ENCODE measurements at places on chromosomes 1 and 21.
A peak's percentile ranks its signal among the peaks of the same experiment; 100 is the strongest.

GRCh38 chr1:212814537-212815334, 23.0 kb downstream of the TATDN3 start:
- no peak for DNase-seq

DNA sequence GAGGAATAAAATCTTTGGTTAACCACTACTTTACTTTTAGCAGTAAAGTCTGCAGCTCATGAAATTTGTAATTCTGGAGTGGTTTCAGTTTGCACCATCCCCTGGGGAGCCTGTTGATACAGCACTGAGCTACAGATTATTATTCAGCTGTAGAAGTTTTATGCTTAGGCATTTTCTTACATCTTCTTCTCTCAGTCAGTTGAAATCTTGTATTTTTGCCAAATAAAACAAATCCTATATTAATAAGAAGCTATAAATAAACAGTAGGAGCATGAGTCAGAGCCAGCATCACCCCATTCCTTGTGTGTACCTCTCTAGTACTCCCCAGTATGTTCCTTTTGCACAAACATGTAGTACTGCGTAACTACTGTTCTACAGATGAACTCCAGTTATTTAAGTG, 118.9 kb downstream of the ATF6 start:
- DNase-seq: no peak

GRCh38 chr1:93958726-93959100, 49.5 kb upstream of the GCLM start:
- no peak for DNase-seq

DNA sequence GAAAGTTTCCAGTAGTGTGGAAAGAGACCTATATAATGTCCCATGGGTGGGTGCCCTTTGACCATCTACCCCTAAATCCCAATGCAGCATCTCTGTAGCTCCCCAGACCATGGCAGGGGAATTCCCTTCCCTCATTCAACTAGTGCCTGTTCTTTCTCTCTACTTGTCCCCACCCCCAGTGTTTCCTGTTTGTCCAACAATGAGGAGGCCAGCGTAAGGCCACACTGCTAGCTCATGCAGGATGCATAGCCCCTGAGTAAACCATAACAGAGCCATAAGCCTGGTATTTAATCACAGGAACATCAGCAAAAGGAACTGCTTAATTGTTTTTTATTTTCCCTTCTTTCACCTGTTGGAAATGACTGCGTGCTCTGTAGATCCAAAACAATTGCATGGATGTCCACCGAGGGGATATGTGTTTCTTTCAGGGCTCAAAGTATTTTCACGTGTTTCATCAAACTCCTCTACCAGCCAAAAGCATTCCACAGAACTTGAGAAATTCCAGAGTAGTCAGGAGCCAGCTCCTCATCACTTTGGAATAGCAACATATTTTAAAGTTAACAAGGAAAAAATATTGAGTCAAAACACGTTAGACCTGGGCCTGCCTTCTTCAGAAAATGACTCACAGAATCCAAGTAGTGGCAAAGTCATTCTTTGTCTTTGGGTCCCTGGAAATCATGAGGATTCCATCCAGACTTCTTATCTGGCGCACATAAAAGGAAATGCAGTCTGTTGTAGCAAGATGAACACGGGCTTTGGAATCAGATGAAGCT, 162.5 kb upstream of the SGIP1 start:
- peak; percentile 40 for DNase-seq

Data from activated naive CD8-positive, alpha-beta T cell treated with anti-CD3 and anti-CD28 coated beads for 36 hours (primary cell).